Neural progenitor cell (in vitro differentiated cells): ENCODE measurements at places on chromosomes 11 and 22. TPM values are rescaled to one million over a fixed set of nuclear protein-coding genes. Genes with fewer than 3 reads are reported as not detected.

The PIM3 gene
- total RNA-seq: 15.1 and 37.2 TPM in 2 replicates

The ANGPTL5 gene
- total RNA-seq: not detected in 2 replicates

The MYEOV gene
- total RNA-seq: not detected in 2 replicates

The C11orf97 gene
- not detected in 2 replicates for total RNA-seq

DNA sequence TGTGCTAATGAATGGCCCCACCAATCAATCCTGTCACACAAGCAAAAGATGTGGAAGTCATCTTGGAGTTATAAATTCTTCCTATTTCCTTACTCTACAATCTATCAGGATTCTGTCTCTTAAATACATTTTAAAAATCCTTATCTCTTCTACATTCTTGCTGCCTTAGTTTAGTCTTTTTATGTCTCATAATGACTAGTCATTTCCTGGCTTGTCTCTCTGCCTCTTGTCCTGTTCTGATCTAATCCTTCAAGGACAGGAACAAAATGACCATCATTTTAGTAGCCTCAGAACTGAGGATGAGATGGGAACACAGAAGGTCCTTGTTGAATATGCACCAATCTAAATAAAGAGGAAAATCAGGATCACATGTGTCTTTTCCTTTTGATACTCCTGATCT lies 56.6 kb upstream of the LIN7C start:
- no peaks in the 10 kb centered on the region for H3K4me1 ChIP-seq
- no peak overlapping the region for H3K27ac ChIP-seq

DNA sequence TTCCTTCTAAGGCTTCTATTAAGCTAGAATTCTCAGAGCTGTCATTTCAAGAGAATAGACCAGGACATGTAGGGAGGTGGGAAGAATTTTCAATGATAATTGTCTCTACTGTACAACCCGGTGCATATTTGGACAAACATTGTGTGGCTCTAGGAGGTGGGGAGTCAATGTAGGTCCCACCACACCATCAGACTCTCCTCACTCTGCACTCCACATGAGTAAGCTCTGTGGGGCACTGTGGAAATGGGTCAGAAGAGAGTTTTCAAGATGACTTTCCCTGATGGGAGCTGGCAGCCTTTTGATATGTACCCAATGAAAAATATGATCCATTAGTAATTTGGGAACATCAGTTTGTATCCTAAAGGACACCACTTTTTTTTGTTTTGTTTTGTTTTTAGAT lies 33.2 kb downstream of the OR2AG2 start:
- H3K4me3 ChIP-seq: no peak overlapping the region
- no peak for DNase-seq
- no peaks in the 10 kb centered on the region for H3K4me1 ChIP-seq
- H3K27ac ChIP-seq: no peak overlapping the region
- no peaks in the 10 kb centered on the region for H3K36me3 ChIP-seq

DNA sequence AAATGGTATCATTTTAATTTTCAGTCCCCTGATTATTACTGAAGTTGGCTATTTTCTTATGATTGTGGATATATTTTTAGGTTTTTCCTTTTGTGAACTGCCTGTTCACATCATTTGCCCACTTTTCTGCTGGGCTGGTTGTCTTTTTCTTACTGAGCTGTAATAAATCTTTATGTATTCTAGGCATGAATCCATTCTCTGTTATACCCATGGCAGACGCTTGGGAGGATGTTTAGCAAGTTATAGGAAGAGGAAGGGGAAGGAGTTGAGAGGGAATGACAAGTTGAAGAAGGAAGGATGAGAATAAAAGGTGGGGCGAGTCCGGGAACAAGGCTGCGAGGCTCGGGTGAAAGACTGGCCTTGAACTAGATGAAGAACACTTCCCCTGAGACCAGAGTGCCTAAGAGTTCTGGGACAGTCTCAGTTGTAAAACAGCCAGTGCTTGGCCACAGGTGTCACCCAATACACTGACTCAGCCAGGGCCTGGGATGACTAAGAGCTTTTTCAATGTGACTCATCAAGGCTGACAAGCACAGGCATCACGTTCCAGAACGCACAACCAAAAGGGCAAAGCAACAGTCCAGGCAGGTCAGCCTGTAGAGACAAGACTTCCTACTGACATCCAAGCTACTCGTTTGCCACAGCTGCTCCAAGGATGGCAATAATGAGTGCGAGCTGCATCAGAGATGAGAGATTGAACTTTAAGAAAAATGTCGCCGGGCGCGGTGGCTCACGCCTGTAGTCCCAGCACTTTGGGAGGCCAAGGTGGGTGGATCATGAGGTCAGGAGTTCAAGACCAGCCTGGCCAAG lies 35.2 kb downstream of the LRFN4 start:
- no peak overlapping the region for H3K27ac ChIP-seq
- H3K36me3 ChIP-seq: no peaks in the 10 kb centered on the region
- H3K4me3 ChIP-seq: no peak overlapping the region
- no peak for DNase-seq

GRCh38 chr11:62062223-62062861 lies 61.5 kb upstream of the INCENP start:
- H3K27me3 ChIP-seq: no peaks in the 10 kb centered on the region
- no peaks in the 10 kb centered on the region for H3K36me3 ChIP-seq
- no peak for DNase-seq

GRCh38 chr22:29751669-29752068 lies 15.1 kb downstream of the ZMAT5 start:
- no peak for DNase-seq
- H3K36me3 ChIP-seq: no peaks in the 10 kb centered on the region
- no peaks in the 10 kb centered on the region for H3K27me3 ChIP-seq
- H3K27ac ChIP-seq: no peak overlapping the region

GRCh38 chr11:65504674-65505465 lies 6.0 kb downstream of the MALAT1 start:
- H3K27me3 ChIP-seq: no peaks in the 10 kb centered on the region
- H3K4me3 ChIP-seq: peak overlapping the region; percentile 93
- H3K27ac ChIP-seq: peak overlapping the region; percentile 67
- peaks cover 65% of the 10 kb centered on the region for H3K36me3 ChIP-seq
- DNase-seq: no peak

DNA sequence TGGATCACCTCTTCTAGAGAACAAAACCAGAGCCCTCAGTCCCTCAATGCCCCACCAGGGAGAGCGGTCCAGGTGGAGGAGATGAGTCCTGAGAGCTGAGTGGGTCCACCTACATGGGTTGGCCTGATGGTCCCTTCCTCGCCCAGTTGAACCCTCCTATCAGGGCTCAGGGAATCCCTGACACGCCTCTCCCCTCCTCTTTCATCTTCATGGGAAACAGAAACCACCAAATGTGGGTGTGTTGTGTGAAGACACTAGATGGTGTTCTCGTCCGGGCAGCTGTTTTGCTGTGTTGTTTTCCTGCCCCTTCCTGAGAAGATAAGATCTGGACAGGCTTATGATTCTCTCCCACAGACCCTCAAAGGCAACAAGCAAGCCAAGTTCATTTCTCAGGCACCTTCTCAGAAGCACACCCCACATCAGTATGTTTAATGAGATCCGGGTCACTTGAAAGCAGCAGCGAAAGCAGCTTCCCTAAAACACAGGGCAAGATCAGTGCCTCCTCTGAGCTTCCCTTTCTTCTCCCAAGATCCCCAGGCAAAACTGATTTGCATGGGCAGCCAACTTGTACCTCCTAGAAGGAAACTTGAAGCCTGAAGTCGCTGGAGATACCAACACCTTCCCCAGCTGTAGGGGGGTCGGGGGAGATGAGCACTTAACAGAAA lies 35.3 kb upstream of the POU2AF1 start:
- no peaks in the 10 kb centered on the region for H3K27me3 ChIP-seq
- H3K27ac ChIP-seq: no peak overlapping the region

GRCh38 chr11:114846416-114846791 lies 168.1 kb downstream of the NXPE2 start:
- peaks cover 39% of the 10 kb centered on the region for H3K4me1 ChIP-seq
- peak; percentile 14 for DNase-seq
- H3K4me3 ChIP-seq: no peak overlapping the region

DNA sequence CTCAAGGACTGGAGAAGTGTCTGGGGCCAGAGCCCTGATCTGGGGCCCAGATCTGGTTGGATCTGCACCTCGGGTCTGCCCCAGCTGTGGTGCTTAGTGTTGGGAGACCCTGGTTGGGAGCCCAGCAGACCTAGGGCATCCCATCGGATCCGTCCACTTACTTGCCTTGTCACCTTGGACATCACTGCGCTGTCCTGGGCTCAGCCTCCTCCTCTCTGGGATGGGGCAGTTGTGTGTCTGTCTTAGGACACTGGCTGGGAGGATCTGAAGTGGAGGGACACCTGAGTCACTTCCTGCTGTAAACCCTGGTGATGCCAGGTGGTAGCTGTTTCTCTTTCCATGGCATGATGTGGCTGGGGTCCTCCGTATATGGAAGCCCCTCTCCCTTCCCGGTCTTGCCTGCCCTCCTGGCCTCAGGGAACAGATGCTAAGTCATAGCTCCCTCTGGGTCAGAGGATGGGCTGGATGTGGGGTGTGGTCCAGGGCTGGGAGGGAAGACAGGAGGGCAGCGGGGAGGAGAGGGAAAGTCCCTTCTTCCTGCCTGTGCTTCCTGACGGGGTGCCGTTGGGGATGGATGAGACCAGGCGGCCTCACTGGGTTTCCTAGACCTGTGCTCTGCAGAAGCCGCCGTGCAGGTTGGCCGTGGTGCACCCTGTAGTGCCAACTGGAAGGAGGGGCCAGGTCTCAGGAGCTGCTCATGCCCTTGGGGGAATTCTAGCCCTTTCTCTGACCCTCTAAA lies 12.1 kb upstream of the OMP start:
- H3K4me3 ChIP-seq: no peak overlapping the region
- no peaks in the 10 kb centered on the region for H3K27me3 ChIP-seq
- no peak overlapping the region for H3K27ac ChIP-seq
- no peaks in the 10 kb centered on the region for H3K4me1 ChIP-seq
- DNase-seq: no peak

- H3K27ac ChIP-seq: no peak overlapping the region
- H3K4me3 ChIP-seq: no peak overlapping the region
- H3K36me3 ChIP-seq: no peaks in the 10 kb centered on the region
- no peaks in the 10 kb centered on the region for H3K27me3 ChIP-seq
- H3K4me1 ChIP-seq: no peaks in the 10 kb centered on the region
- DNase-seq: peak; percentile 35
These were observed 377.2 kb upstream of the DDI1 start for GRCh38 chr11:103659206-103659618.

GRCh38 chr11:47991266-47991830 lies 11.0 kb downstream of the PTPRJ start:
- H3K4me3 ChIP-seq: no peak overlapping the region
- H3K4me1 ChIP-seq: peaks cover 9% of the 10 kb centered on the region
- peak; percentile 26 for DNase-seq
- H3K36me3 ChIP-seq: no peaks in the 10 kb centered on the region
- H3K27me3 ChIP-seq: no peaks in the 10 kb centered on the region

DNA sequence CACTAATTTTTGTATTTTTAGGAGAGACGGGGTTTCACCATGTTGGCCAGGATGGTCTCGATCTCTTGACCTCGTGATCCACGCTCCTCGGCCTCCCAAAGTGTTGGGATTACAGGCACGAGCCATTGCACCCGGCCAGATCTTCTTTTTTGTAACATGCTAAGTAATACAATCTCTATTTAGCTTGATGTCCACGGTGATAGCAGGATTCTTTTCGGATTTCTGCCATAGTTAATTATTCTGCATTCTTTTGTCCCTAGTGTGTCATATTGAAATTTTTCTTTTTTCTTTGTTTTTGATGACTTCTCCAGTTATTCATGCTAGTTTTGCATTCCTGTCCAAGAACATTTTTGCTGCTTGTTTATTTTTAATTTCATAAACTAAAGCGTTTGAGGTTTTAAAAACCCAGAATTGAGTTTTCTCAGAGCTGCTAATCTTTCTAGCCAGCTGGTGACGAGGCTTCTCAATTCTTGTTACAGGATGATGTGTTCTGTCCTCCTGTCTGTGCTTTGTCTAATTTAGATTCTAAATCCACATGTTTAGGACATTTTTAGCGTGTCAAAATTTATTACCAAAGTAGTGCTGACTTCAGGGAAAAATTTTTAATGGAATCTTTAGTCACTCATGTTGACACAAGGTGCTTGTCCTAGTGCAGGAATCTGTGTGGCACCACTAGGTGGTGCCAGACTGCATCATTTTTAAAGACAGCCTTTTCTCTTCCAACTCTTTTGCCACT lies 21.8 kb downstream of the NF2 start:
- no peak overlapping the region for H3K27ac ChIP-seq
- H3K36me3 ChIP-seq: no peaks in the 10 kb centered on the region
- no peaks in the 10 kb centered on the region for H3K4me1 ChIP-seq
- no peak overlapping the region for H3K4me3 ChIP-seq
- DNase-seq: peak; percentile 62

DNA sequence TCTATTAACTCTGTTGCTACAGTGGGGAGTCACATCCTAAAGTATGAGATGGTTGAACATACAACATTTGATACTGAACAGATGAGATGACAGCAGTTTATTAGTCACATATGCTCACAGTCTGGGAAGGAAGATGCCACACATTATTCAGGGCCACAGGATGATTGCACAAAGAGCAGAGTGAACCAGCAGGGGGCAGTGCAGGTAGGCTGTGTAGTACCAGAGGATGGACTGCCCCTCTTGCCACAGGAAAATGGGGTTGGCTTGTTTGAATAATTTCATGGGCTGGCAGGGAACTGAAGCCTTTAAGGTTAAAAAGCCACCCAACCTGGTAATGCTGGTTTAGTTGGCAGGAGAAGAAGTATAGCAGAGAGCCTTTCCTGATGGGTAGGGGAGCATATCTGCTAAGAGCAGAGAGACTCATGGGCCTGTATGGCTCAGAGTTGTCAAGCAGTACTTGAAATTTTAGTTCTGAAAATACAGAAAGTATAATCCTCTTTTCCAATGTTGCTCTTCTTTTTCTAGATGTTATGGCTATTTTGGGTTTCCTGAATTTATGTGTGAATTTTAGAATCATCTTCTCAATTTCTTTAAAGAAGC lies 180.4 kb upstream of the B3GAT1 start:
- H3K4me3 ChIP-seq: no peak overlapping the region
- H3K4me1 ChIP-seq: no peaks in the 10 kb centered on the region
- H3K27me3 ChIP-seq: no peaks in the 10 kb centered on the region
- DNase-seq: peak; percentile 86

GRCh38 chr22:42664976-42665831 lies 16.0 kb upstream of the CYB5R3 start:
- no peak for DNase-seq
- no peak overlapping the region for H3K27ac ChIP-seq
- H3K4me1 ChIP-seq: no peaks in the 10 kb centered on the region
- no peak overlapping the region for H3K4me3 ChIP-seq
- H3K27me3 ChIP-seq: peaks cover 18% of the 10 kb centered on the region
- H3K36me3 ChIP-seq: no peaks in the 10 kb centered on the region

DNA sequence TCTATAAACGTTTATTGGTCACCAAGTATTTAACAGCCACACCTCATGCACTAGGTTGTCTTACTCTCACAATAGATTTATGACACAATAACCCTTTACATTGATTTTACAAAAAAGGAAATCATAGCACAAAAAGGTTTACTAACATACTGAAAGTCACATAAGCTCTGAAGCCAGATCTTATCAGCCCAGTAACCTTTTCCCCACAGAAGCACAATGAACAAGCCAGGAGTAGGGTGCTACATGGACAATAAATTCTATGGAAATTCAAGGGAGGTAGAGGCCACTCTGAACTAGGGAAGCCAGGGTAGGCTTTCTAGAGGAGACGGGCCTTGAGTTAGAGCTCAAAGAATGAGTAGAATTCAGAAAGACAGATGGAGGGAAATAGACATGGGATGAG lies 633.5 kb upstream of the CADM1 start:
- H3K36me3 ChIP-seq: no peaks in the 10 kb centered on the region
- H3K4me3 ChIP-seq: no peak overlapping the region
- no peak overlapping the region for H3K27ac ChIP-seq
- no peak for DNase-seq
